ENCODE measurements at places on chromosomes 11 and 22.
A peak's percentile ranks its signal among the peaks of the same experiment; 100 is the strongest.

DNA sequence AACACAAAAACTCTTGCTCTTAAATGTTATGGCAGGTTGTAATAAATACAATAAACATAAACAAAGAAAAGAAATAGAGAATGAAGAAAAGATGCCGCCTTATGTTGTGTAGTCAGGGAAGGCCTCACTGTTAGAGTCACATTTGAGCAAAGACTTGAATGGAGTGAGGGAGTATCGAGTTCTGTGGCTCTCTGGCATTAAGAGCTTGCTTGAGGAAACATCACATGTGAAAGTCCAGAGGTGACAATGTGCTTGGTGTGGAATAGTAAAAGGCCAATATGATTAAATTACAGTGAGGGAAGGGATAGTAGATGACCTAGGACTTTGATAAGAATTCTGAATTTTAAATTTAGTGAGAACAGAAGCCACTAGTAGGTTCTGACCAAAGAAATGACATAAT, 139.4 kb downstream of the ATG16L2 start:
- DNase-seq = no peak

- DNase-seq = no peak
Observed at GRCh38 chr22:30930228-30930627, 38.3 kb downstream of the MORC2 start.

DNA sequence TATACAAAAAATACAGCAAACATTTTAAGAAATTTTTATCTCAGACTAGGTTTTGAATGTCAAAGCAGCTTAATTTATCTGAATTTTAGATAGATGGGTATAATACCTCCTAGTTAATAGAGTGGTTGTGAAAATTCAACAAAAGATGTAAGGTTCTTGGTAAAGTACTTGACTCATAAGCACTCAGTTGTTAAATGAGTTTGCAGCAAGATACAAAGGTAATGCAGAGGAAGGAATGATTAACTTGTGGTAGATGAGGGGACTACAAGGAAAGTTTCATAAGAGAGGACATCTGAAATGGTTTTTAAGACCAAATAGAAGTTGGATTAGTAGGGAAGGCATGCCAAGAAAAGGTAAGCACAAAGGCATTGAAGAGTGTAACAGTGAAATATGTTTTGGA, 37.4 kb downstream of the PPME1 start:
- no peak for DNase-seq

- DNase-seq = no peak
Observed at GRCh38 chr11:60511393-60511792, 3.8 kb upstream of the MS4A13 start.

- DNase-seq = no peak
Observed at GRCh38 chr11:12678092-12678491, 3.9 kb downstream of the TEAD1 start.

DNA sequence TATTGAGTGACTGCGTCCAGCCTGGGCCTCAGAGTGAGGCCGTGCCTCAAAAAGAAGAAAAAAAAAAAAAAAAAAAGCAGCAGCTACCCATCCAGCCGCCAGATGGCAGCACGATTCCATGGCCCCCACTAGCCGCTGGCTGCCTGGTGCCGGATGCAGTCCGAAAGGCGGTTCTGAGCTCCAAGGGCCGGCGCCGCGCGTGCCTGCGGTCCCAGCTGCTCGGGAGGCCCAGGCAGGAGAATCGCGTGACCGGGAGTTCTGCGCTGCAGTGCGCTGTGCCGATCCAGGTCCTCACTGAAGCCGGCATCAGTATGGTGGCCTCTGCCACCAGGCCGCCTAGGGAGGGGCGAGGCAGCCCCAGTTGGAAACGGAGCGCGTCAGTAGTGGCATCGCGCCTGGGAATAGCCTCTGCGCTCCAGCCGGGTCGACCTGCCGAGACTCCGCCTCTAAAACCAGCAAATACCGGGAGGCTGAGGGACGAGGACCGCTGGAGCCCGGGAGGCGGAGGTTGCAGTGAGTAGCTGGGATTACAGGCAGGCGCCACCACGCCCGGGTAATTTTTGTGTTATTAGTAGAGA, 19.3 kb downstream of the SCARF2 start:
- DNase-seq = peak; percentile 81

- no peak for DNase-seq
Observed at GRCh38 chr22:37174964-37175363, 13.1 kb downstream of the C1QTNF6 start.

- no peak for DNase-seq
Observed at GRCh38 chr22:38069372-38070249, 12.4 kb downstream of the PICK1 start.

- no peak for DNase-seq
Observed at GRCh38 chr11:82680252-82680651, 53.4 kb downstream of the FAM181B start.

- DNase-seq = no peak
Observed at GRCh38 chr11:79071190-79071589, 369.6 kb downstream of the TENM4 start.

GRCh38 chr11:133659538-133660201, 127.4 kb upstream of the OPCML start:
- DNase-seq = no peak

DNA sequence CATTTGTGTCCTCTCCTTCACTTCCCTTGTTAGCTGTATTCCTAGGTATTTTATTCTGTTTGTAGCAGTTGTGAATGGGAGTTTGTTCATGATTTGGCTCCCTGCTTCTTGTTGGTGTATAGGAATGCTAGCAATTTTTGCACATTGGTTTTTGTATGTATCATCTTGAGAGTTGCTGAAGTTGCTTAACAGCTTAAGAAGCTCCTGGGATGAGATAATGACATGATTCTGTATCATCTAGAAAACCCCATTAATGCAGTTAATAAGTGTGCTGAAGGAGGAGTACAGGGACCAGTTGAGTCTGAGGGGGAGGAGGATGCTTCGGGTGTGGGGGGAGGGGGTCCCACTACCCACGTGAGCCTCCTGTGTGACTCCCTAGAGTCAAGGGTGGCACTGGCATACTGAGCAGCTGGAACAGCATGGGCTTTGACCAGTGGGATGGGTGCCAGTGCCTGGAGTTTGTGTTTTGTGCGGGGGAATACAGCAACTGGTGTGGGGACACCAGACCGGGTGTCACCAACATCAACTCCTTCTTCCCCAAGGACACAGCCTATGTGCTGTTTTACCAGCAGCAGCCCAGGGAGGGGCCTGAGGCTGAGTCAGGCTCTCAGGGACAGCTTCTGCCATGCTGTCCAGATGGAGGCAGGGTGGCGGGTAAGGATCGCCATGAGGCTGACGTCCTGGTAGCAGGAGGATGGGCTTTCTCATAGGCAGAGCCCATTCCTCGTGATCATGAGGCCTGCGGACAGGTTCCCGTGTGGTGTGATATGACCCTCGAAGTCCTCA, 24.1 kb downstream of the USP35 start:
- no peak for DNase-seq

GRCh38 chr11:27754035-27755017, 54.1 kb upstream of the BDNF start:
- no peak for DNase-seq

DNA sequence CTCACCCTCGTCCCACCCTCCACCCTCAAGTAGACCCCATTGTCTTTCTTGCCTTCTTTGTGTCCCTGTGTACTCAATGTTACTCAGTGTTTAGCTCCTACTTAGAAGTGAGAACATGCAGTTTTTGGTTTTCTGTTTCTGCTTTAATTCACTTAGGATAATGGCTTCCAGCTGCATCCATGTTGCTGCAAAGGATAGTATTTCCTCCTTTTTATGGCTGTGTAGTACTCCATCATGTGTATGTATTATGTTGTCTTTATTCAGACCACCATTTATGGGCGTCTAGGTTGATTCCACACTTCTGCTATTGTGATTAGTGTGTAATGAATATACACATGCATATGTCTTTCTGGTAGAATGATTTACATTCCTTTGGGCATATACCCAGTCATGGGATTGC, 73.6 kb downstream of the SIK2 start:
- no peak for DNase-seq

DNA sequence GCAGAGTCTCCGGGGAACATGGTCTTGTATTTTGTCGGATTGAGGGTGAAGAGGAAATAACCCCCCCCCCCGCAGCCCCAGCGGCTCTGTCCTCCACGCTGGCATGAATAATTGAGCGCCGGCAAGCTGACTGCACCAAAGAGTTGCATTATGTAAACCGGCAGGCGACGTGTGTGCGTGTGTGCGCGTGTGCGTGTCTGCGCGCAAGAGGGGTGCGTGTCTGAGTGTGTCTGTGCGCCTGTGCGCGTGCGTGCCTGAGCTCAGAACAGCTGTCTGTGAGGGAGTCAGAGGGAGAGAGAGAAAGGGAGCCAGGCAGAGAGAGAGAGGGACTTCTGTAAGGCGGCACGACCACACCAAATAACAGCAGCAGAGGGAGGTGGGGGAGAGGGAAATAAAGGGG, 94.4 kb downstream of the SCN3B start:
- no peak for DNase-seq

GRCh38 chr11:111448831-111449557, 63.2 kb downstream of the BTG4 start:
- DNase-seq = no peak

DNA sequence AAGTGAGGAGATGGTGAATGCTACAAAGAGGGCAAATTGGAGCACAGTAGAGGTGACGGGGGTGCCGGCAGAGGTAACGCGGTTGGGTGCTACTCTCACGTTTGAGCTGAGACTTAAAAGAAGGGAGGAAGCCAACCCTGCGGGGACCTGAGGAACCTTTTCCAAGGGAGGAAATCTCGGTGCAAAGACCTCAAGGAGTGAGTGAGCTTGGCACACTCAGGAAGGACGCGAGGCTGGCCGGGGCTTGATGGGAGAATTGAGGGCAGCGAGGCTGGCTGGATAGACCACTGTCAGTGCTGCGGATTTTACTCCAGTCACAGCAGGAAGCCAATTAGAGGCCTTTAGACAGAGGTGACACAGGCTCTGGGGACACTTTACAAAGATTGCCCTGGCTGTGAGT, 25.0 kb downstream of the TSKU start:
- no peak for DNase-seq

DNA sequence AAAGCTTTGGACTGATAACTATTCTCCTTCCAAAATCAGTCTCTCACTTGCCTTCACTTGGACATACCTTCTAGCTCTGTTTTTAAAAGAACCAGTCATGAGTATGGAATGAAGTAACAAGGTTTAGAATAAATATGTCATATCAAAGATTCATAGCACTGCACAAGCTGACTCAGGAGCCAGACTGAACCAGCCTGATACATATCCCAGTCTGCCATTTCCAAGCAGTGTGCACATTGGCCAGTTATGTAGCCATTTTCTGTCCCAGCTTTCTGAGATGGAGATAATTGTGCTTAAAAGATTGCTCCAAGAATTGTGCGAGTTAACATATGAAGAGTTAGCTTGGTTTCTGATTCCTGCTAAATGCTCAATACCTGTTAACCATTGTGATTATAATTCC, 311.3 kb downstream of the C11orf87 start:
- DNase-seq = no peak

- DNase-seq = no peak
Observed at GRCh38 chr11:98561877-98562395, 458.8 kb upstream of the CNTN5 start.
